ENCODE measurements at places on chromosomes 2 and 18. TPM values are rescaled to one million over a fixed set of nuclear protein-coding genes. Genes with fewer than 3 reads are reported as not detected.

COL4A3 gene
- total RNA-seq = 0.19 TPM

FHOD3 gene
- total RNA-seq = 4.0 TPM

BMP10 gene
- not detected for total RNA-seq

CPO gene
- not detected for total RNA-seq

INSIG2 gene
- total RNA-seq = 11.5 TPM

C2orf15 gene
- total RNA-seq = 0.18 TPM

HSBP1L1 gene
- 2.0 TPM for total RNA-seq

DHRS9 gene
- total RNA-seq = 17.0 TPM

DTYMK gene
- total RNA-seq = 42.6 TPM

LANCL1 gene
- 15.7 TPM for total RNA-seq

ATG9A gene
- 31.8 TPM for total RNA-seq

SGPP2 gene
- total RNA-seq = not detected

SKA1 gene
- 15.0 TPM for total RNA-seq

SELENOI gene
- total RNA-seq = 14.0 TPM

AKAIN1 gene
- not detected for total RNA-seq

PLCL1 gene
- 3.8 TPM for total RNA-seq

MC4R gene
- not detected for total RNA-seq

SPATA3 gene
- not detected for total RNA-seq

C1QL2 gene
- total RNA-seq = not detected

SERPINB11 gene
- total RNA-seq = not detected

C2orf92 gene
- 1.2 TPM for total RNA-seq

ATOH8 gene
- total RNA-seq = 3.9 TPM

HMSD gene
- total RNA-seq = not detected

NT5C1B gene
- total RNA-seq = not detected

SLC16A14 gene
- 0.18 TPM for total RNA-seq

FMNL2 gene
- 40.3 TPM for total RNA-seq

TEKT4 gene
- not detected for total RNA-seq

EPG5 gene
- 22.0 TPM for total RNA-seq

SLC19A3 gene
- total RNA-seq = 0.09 TPM

ABCG8 gene
- total RNA-seq = not detected

VIL1 gene
- total RNA-seq = not detected

CCDC85A gene
- total RNA-seq = 11.2 TPM

RNU2-63P gene
- total RNA-seq = 284 TPM

WDR7 gene
- total RNA-seq = 17.1 TPM

LIMS3 gene
- total RNA-seq = 28.2 TPM

CAPN14 gene
- under 0.01 TPM for total RNA-seq

DTNA gene
- total RNA-seq = 2.1 TPM

SPC25 gene
- 6.4 TPM for total RNA-seq

ABHD1 gene
- total RNA-seq = under 0.01 TPM

Data from endothelial cell of coronary artery (primary cell).